Stimulated activated CD8-positive, alpha-beta memory T cell treated with anti-CD3 and anti-CD28 coated beads, Interleukin-15, amount 100 ng/mL, for 1 hour (primary cell): ENCODE measurements at places on chromosomes 7 and 10.

DNA sequence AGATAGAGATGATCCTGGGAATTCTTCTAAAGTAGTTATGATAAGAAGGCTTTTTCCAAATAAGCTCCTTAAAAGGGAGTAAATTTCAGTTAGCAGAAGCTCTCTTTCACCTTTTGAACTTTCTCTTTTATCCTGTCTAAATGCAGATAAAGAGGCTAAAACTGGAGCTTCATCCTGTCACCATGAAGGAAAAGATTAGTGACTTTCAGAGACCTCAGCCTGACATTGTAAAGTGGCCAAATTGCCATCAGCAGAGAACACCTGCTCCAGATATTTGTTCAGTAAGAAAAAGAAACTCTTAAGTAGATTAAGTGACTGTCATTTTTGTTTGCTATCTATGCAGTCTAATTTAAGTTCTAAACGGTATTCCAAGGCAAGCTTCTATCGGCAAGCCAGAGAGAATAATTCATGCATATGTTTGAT, 18.3 kb downstream of the VWDE start:
- DNase-seq, result no peak

GRCh38 chr7:48387932-48388331, 216.7 kb downstream of the ABCA13 start:
- DNase-seq, result no peak

DNA sequence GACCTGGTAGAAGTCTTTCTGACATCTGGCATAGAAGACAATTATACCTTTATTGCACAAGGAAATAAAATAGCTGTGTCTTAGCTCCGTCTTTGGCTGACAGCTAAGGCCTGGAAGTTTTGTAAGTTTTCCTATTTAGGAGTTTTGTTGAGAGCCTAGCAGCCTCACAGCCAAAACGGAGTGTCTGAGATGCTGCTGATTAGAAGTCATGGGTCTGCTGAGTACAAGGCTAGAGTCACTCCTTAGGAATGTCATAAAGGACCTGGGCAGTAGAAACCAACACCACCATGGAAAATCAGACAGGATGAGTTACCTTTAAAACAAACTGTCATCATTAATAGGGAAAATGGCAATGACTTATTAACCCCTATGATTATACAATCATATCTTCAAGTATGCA, 442.5 kb downstream of the KCNMA1 start:
- DNase-seq, result no peak

DNA sequence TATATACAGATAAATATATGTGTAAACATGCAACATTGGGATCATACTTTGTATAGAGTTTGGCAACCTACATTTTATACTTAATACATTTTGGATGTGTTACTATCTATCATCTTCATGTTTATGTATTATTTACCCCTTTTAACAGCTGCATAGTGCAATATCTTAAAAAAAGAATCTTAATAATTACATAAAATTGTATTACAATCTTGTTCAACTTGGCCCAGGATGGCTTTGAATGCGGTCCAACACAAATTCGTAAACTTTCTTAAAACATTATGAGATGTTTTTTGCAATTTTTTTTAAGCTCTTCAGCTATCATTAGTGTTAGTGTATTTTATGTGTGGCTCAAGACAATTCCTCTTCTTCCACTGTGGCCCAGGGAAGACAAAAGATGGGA, 26.3 kb upstream of the PRPS1L1 start:
- no peak for DNase-seq

DNA sequence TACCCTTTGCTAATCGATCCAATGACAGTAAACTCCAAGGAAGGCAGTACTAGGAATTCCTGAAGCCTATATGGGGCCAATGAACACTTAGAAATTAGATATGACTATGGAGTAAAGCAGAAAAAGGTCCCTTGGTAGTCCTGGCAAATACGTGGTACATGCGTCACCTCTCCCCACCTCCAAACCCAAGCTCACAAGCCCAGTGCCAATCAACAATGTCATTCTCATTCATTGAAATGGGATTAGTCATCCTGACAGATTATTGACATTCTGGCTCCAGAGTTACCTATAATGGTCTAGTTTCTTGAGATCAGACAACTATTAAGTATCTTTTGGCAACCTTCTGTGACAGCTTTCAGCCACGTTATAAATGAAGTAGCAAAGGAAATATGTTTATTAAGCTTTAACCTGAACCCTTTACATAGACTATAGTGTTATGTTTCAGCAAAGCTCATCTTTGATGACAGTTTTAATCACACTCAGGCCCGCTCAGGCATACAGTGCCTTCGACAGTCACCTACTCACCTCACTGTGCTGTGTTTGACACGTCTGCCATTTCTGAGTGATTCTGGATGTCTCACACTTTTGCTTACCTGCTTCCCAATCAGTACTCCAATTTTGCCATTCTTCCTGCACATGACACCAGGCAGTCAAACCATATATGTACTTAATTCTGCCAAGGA, 69.6 kb upstream of the ADO start:
- no peak for DNase-seq

GRCh38 chr10:89978081-89978480, 276.7 kb downstream of the KIF20B start:
- no peak for DNase-seq

- no peak for DNase-seq
Observed at GRCh38 chr10:23362069-23362830, 17.7 kb upstream of the C10orf67 start.

DNA sequence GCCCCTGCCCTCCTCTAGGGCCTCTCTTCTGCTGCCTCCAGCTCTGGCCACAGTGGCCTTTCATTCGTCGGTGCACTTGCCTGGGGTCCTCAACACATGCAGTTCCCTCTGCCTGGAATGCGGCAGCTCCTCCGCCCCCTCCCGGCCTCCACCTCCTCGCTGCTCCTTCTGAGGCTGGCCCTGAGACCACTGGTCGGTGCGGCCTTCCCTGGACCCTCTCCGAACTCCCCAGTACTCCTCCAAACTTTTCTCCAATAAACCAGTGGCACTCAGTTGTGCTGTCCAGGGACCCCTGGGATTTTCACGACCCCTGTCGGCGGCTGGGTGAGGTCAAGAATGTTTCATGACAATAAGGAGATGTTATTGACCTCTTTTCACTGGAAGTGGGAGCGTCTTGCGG, 53.5 kb downstream of the BMS1 start:
- no peak for DNase-seq

DNA sequence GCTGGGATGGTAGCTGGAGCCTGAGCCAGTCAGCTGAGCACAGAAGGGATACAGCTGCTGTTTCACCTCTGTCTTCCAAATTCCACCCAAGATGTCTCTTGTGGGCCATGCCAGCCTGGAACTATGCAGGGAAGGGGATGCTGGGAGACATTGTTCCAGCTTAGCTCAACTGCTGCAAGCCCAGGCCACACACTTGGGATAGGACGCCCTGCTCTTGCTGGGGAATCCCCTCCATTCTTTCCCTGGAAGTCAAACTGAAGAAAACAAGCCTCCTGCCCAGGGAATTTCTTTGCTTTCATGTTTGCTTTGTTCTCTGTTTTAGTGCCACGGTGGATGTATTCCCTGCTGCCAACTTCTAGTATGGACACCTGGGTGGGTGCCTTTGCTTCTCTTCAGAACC, 55.2 kb upstream of the CDK13 start:
- DNase-seq, result no peak

GRCh38 chr7:7136466-7137381, 45.6 kb upstream of the C1GALT1 start:
- DNase-seq, result no peak

- no peak for DNase-seq
Observed at GRCh38 chr7:84159435-84159834, 35.2 kb downstream of the SEMA3A start.

- DNase-seq, result no peak
Observed at GRCh38 chr10:58806323-58806722, 293.7 kb downstream of the BICC1 start.

GRCh38 chr7:147852833-147853232, 737.7 kb upstream of the C7orf33 start:
- no peak for DNase-seq

- DNase-seq, result no peak
Observed at GRCh38 chr10:116888380-116889055, 39.2 kb downstream of the ENO4 start.

DNA sequence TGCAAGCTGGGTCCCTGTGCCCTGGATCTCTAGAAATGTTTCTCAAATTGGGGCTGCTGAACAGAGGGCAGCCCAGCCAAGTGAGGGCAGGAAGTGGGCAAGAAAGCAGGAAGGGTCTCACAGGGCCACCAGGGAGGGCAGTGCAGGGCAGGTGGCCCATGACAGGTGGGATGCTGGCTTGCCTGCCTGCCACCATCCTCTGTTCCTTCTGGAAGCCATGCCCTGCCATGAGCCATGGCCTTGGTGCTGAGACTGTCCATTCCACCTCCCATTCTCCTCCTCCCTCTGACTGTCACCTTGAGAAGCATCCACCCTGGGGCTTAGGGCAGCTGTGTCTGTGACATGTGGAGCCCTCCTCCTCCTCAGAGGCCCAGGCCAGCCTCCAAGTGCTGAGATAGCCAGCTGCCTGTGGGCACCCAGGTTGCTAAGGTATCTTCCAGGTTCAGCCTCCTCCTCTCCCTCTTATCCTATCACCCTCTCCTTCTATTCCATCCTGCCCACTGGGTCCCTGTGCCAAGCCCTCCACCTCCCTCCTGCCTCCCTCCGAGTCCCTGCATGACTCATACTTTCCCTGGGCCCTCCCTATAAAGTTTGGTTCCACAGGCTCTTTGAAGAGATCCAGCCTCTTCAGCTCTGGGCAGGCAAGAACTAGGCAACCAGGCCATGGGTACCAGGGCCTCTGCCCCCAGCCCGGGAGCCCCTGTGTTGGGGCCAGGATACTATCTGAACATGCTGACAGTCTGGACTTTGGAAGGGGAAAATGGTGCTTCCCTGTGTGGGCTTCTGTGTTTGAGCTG, 1.3 kb downstream of the VSIR start:
- DNase-seq, result peak; percentile 36

- DNase-seq, result no peak
Observed at GRCh38 chr10:132044803-132045202, 20.9 kb upstream of the JAKMIP3 start.

- no peak for DNase-seq
Observed at GRCh38 chr10:28939281-28940157, 262.2 kb downstream of the BAMBI start.

DNA sequence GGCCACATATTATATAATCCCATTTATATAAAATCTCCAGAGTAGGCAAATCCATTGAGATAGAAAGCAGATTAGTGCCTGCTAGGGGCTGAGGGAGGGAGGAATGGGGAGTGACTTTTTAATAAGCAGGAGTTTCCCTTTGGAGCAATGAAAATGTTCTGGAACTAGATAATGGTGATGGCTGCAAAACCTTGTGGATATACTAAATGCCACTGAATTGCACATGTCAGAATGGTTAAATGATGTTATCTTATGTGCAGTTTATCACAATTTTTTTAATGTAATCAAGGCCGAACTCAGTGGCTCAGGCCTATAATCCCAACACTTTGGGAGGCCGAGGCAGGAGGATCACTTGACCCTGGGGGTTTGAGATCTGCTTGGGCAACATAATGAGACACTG, 145.5 kb upstream of the AUTS2 start:
- DNase-seq, result no peak

DNA sequence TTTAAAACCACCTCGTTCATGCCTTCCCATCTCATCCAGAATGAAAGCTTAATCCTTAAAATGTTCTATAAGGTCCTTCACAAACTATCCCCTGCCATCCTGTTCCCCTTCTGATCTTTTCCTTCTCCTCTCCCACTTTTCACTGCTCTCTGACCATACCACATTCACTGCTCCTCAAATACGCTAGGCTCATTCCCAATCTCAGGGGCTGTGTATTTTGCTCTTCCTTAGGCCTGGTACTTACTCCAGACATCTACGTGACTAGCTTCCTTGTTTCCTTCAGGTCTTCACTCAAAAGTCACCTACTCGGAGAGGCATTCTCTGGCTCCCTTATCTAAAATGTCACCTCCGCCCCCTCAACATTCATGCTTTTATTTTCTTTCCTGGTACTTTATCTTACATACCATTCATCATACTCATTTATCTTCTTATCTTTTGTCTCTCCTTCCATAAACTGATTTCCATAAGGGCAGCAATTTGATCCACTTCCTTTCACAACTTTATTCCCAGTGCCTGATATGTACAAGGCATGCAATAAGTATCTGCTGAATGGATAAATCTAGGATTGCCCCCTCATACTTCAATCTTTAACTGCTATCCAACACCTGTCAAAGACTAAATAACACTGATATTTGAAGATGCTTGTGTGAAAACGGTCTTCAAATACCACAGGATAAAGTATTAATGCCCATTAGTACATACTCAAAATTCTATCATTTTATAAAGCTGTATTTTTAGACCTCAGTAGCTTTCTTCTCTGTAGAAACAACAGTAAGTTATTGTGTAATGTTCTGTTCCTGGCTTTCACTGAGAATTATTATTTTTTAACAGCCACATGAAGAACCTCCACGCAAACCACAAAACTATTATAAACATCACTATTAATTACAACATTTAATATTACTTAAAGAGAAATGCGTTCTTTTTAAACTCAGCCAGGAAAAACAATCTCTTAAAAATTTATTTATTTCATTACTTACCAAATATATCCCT, 27.0 kb downstream of the JMJD1C start:
- no peak for DNase-seq

- no peak for DNase-seq
Observed at GRCh38 chr10:72445851-72446250, 91.1 kb upstream of the DNAJB12 start.

DNA sequence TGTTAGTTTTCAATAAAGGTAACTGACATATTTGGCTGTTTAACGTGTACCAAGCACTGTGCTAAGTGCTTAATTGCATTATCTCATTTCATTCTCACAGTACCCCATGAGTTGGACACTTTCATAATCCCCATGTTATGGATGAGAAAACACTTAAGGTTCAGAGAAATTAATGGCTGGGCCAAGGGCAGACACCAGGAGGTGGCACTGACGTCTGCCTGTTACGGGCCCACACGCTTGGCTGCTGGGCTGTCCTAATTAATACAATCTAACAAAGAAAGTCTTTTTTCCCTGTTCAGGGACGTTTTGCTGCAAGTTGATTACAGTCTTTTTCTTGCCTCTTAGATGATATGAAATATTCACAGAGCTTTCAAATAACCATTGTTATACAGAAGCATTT, 16.1 kb downstream of the DYDC2 start:
- DNase-seq, result no peak

DNA sequence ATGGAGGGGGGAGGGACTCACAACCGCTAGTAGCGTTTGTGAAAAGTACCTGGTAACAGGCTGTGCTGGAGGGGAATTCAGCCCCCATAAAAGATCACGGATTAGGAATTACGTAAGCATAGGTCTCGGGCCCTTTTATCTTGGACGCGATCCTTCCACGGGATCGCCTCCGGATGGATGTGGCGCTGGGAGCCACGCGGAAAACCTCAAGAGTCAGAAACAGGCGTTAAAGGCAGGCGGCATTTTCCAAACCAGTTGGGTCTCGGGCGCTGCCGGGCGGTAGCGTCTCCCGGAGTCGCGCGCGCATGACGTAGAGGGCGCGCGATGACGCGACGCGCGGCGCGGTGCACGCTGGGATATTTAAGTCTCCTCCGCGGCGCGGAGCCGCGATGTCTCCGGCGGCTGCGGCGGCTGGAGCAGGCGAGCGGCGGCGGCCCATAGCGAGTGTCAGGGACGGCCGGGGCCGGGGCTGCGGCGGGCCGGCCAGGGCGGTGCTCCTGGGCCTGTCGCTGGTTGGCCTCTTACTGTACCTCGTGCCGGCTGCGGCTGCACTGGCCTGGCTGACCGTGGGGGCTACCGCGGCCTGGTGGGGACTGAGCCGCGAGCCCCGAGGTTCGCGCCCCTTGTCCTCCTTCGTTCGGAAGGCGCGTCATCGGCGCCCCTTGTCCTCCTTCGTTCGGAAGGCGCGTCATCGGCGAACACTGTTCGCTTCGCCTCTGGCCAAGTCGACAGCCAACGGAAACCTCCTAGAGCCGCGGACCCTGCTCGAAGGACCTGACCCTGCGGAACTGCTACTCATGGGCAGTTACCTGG, at the start of gene POM121:
Gene POM121 (plus strand): TSS at position 363 of the 813 bp plus-strand sequence. CDS start 27 bp downstream, at position 390.
- peak; percentile 69 for DNase-seq
